HL-60 (cell line): ENCODE measurements at places on chromosomes 13 and 19.

GRCh38 chr19:1632462-1633268 is 19.8 kb downstream of the TCF3 start:
- no peak for DNase-seq

DNA sequence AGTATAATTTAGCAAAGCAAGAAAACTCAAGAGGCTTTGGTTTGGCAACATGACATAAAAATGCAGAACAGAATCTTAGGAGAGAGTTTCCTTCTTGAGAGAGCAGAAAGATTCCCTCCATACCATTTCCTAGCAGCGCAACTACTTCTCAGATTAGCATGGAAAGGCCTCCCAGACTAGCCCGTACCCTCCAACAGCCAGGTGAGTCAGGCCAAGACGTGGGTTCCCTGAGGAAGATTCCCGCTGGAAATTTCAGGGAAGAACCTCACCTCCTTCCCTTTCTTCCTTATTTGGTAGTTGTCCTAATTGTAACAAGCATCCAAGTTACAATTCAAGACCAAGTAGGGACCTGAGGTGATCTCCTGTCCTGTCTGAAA is 12.3 kb downstream of the COL4A2 start:
- no peak for DNase-seq

DNA sequence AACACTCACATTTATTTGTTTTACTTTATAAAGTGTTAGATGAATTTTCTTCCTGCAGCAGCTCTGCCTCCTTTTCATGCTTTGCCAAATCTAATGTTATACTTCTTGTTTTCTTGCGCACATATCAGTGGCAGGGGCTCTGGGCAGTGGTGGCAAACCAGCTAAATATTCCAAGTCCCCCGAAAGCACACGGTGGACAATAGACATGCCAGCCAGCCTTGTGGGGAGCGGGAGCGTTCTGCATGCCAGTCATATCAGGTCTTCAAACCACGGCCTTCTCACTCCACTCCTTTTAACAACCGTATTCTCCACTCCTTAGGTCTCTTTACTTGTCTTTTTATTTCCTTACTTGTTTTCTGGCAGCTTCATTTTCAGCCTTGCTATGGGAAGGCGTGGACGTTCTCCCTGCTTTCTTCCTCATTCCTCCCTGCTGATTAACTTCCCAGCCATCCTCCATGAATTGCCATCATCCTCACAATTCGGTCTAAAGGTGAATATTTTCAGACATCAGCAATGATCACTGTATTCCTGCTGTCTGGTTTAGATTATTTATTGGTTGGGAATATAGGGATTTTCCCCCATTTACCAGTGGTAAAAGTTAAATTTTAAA is 77.1 kb upstream of the WASF3 start:
- DNase-seq = no peak

- DNase-seq = no peak
Measured at GRCh38 chr19:16454351-16454918, 17.3 kb downstream of the EPS15L1 start.

- no peak for DNase-seq
Measured at GRCh38 chr13:87889254-87889653, 218.1 kb downstream of the SLITRK5 start.

DNA sequence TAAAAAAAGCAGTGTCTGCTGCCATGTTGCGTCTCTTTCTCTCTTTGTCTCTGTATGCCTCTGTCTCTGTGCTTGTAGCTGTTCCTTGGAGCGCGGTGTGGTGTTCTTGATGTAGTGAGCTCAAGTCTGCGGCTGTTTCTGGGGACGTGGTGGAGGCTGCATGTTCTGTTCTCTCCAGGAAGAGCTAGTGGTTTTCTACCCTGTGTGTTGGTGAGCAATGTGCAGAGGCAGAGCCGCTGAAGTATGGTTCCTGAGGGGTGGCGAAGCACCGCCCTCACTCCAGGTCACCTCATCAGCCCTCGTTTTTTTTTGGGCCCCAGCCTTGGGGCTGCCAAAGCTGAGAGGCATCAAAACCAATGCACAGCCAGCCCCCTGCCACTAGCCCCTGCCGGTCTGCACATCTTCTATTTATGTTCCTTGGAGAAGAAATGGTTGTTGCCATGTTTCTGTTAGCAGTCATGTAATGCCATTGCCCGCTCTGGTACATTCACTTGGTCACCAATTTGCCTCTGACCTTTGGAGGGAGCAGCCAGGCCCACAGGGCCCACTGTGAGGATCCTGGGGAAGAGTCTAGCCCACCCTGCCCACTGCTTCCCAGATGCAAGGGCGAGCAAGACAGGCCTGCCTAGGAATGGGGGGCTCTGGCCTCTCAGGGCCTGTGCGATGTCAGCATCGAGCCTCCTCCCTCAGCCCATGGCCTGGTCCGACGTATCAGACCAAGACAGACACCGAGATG is 7.2 kb downstream of the HNRNPL start:
- no peak for DNase-seq

GRCh38 chr13:32254416-32254815 is 60.7 kb downstream of the ZAR1L start:
- no peak for DNase-seq

DNA sequence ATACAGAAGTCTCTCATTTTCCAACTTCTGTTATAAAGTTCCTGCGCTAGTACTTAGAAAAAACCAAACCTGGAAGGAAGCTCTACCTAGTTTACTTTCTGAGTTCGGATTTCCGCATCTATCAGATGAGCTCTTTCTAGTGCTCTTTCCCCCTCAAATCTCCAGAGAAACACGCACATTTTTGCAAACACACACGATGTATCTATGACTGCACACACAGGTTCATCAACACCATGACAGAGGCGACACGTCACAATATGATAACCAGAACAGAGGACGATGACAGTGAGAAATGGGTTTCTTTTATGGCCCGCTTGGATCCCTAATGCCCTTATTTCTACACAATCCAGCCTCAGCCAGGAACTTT is 629 bp upstream of the LRRC63 start:
- peak; percentile 56 for DNase-seq

GRCh38 chr13:88429862-88430261 is 758.7 kb downstream of the SLITRK5 start:
- no peak for DNase-seq

GRCh38 chr19:39906820-39907611 is 27.4 kb downstream of the FCGBP start:
- DNase-seq = no peak

DNA sequence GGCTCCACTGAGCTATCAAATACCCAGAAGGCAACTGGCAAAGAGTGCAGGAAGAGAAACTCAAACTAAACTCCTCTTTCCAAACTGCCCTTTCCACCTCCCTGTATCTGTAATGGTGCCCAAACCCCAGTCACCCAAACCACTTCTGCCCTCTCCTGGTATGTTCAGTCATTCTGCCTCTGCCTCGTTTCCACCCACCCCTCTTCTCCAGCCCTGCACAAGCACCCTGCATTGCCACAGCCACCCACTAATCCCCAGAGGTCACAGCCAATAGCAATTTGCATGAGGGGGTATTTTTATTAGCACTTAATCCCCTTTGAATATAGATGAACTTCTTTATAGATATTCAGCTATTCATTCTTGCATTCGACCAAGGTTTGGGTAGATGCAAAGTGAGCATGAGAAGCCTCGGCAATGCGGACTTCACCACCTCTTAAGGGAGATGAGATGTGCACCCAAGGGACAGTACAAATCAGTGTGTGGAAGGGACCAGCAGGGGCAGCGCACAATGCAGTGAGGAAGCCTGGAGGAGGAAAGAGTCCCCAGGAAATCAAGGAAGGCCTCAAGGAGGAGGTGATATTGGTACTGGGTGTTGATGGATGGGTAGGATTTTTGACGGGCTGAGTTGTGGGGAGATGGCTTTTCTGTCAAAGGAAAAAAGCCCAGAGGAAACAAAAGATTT is 12.4 kb downstream of the TMEM272 start:
- DNase-seq = peak; percentile 42

- no peak for DNase-seq
Measured at GRCh38 chr13:30134578-30134977, 172.8 kb downstream of the KATNAL1 start.

DNA sequence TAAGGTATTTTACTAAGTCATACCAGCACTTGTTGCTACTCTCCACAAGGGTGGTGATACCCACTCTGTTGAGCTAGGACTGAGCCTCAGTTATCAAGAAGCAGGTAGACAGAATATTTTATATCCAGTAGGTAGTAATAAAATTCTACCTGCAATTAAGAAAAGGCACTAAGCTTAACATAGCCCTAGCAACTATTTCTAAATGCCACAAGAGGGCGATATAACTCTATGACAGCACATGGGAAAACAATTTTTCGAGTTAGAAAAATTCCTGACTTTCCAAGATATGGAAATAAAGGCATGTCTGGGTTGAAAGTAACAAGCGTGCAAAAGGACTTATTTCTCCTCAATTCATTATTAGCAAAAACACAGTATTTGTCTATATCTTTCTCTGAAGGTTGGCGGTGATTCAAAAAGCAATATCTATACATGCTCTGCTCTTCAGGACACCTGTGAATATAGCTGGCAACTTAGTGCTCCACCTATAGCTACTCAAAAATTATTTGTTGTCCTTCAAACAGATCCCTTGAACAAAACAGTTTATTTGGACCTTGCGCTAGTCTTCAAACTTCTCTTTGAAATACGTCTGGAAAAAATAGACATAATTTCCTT is 14.7 kb downstream of the CCDC169 start:
- no peak for DNase-seq
